ENCODE measurements at places on chromosomes 4 and X.

GRCh38 chrX:47502316-47503125 is 19.5 kb upstream of the ZNF41 start:
- no peak for DNase-seq

DNA sequence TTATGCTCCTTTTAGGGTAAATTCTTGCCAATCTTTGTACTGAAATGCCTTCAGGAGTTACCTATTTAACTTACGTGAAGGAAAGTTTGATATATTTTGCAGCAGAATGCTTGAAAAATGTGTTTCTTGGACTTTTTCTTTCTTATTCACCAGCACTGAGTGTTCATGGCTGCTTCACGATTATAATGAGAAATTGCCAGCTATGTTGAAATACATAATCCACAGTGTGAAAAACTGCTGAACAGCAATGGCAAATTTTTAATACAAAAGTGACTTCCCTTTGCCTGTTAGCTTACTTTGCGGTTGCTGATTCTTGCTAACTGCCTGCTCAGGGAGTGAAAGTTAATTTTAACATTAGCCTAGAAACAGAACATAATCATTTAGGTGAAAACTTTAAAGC is 153.8 kb upstream of the SLC4A4 start:
- DNase-seq: no peak

- DNase-seq: no peak
These were observed 109.4 kb downstream of the DLG3 start for GRCh38 chrX:70554081-70554480.

DNA sequence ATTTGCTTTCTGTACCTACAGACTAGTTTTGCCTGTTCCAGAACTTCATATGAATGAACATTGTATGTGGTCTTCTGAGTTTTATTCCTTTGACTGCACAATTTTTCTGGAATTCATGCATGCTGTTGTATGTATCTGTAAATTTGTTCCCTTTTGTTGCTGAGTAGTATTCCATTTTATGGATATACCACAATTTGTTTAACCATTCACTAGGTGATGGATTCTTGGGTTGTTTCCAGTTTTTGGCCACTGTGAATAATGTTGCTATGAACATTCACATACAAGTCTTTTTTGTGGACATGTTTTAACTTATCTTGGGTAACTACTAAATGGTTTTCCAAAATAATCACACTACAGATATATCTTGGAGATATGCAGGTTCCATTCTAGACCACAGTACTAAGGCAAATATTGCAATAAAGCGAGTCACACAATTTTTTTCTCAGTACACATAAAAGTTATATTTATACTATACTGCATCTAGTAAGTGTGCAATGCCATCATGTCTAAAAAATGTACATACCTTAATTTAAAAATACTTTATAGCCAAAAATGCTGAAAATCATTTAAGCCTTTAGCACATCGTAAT is 58.7 kb downstream of the TSPAN5 start:
- DNase-seq: no peak

DNA sequence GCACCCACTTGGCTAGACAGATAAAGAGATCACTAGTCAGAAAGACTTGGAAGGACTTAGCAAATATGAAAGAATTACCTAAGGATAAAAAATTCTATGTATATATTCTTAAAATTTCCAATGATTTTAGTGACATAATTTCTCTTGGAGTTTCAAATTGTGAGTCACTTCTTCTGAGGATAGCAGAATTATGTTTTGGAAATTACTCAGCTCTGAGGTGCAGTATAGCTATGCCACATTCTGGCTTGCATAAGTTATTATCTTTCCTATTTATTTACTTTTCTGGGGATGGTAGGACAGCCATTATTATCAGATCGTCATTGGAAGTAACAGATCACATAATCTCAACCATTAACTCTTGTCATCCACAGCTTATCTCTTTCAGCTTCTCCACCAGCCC is 853.5 kb downstream of the TRIML1 start:
- no peak for DNase-seq

GRCh38 chrX:2430265-2430825 is 70.4 kb downstream of the DHRSX start:
- DNase-seq: no peak

DNA sequence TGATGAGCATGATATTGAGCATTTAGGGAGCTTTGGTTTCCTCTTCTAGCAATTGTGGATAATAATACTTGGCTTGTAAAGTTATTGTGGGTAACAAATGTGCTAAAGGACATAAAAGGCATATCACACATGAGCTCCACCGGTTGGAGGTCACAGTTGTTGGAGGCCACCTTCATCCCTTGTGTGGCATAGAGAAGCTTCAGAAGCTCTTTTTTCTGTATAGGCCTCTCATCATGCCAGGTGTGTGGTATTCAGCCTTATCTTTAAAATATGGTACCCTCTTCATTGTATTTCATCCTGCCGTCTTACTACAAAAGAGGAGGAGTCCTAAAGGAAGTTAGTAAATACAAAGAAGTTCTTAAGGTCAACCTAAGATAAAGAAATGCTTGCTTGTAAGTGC is 66.4 kb downstream of the HMGB2 start:
- no peak for DNase-seq

DNA sequence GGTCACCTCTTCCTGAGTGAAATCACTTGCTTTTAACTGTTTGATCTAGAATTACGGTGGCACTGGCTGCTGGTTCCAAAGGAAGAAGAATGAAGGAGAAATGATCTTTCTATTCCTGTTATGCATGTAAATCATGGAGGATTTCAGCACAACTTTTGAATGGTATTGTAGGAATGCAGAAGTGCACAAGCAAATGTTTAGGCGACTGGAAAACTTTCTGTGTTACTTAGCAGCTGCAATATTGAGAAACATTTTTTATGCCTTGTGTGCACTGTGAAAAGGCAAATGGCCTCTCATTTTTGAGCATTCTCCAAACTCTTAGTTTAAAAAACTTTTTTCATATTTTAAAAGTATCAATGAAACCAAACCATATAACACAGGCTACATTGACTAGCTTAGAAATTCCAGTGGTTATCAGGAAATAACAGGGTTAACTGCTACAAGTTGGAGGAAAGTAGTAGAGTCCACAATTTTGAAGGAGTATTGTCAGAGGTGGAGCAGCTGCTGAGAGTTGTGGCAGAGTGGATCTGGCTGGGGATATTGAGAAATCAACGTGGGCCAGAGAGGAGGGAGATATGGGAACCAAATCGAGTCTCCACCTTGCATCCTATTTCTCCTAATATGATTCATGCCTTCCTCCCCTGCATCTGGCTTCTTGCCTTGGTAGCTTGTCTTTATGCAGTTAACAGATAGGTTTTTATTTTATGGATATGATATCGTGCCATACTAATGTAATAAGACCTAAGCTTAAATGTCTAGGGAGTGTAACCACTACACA is 32.0 kb upstream of the FHL1 start:
- no peak for DNase-seq

DNA sequence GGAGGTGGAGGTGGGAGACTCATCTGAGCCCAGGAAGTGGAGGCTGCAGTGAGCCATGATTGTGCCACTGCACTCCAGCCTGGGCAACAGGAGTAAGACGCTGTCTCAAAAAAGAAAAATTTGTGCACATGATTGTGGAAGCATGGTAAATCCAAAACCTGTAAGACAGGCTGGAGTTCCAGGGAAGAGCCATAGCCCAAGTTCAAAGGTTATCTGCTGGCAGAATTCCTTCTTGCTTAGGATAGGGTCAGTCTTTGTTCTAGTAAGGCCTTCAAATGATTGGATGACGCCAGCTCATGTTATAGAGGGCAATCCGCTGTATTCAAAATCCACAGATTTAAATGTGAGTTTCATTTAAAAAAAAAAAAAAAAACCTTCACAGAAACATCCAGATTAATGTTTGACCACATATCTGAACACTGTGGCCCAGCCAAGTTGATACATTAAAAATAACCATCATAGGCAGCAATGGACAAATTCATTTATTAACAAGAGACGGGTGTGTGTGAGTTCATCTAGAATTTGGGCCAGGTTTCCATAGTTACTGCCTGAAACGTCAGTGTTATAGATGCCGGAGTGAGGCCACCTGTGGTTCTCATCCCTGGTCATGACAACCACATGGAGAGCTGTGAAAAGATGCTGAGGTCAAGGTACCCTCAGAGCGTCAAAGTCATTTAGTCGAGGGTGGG is 35.2 kb upstream of the SLC2A9 start:
- no peak for DNase-seq

GRCh38 chrX:17738737-17739535 is 1.6 kb downstream of the SCML1 start:
- peak; percentile 42 for DNase-seq

DNA sequence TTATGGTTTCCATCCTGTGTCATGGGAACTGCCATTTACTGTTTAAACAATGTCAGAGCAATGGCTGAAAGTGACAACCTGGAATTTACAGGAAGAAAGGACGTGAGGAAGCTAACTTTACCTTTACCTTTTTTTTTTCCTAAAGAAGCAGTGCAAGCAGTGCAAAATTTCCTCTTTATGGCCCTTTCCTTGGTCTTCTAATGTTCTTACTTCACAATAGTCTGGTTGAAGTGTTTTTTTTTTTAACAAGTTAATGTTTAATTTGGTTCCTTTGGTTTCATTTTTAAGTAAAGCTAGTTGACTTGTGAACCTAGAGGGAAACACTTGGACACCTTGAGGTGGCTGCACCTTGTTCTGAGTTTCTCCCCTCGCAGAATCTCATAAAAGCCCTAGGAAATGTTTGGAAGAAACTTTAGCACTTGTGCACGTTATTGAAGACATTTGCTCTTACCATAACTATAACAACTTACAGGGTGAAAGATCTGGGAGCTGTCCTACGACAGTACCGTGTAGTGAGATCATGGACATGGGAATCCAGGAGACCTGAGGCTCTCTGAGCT is 1.8 kb downstream of the SGMS2 start:
- DNase-seq: no peak

DNA sequence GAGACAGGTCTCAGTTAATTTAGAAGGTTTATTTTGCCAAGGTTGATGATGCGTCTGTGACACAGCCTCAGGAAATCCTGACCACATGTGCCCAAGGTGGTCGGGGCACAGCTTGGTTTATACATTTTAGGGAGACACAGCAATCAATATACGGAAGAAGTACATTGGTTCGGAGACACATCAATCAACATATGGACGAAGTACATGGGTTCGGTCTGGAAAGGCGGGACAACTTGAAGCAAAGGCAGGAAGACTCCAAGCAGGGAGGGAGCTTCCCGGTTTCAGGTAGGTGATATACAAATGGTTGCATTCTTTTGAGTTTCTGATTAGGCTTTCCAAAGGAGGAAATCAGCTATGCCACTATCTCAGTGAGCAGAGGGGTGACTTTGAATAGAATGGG is 225.2 kb upstream of the ZFP42 start:
- DNase-seq: no peak

DNA sequence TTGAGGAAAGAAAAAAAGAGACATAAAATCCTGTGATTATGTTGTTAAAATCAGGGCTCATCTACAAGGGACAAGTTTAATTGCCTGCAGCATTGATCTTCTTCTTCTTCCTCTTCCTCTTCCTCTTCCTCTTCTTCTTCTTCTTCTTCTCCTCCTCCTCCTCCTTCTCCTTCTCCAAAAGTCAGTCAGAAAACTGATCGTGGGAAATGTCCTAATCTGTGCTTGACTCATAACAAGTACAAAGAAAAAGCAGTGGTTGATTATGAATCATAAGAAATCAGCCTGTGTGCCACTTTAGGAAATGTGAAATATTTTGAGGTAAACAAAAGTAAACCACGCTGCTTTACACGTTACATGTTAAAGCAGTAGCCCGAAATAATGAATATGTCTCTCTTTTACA is 2.7 kb upstream of the ATP10D start:
- no peak for DNase-seq

DNA sequence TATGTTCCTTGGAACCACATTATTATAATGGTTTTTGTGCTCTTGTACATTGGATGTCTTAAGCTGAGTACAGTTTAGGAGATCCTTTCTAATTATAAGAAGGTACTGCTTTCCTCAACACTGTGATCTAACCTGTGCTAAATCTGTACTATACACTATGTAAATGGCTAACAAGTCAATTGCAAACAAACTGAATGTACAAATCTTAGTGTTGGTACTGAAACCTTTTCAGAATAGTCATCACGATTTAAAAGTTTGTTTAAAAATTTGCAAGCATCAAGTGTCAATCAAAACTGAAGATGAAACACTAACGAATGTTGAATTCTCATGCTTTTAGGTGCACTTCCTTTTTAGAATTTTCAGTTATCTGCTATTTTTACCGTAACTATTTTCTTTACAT is 2090.4 kb upstream of the TENM3 start:
- DNase-seq: no peak

DNA sequence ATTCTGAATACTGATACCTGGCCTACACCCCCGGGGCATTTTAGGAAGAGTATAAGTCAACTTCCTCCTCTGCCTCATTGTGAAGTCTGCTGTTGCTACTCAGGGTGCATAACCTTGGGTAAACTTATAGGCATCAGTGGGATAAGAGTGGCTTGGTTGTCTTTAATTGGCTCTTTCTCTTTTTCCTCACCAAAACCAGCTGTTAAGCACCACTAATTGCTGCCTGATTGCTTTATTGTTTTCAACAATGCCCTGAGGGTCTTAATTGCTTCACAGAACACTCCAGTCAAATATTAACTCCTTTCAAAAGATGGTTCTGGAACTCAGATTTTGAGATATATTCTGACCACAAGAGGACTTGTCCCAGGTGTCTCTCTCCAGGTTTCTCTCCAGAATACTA is 337.0 kb upstream of the MAGEB16 start:
- no peak for DNase-seq
